D341Med (cell line): ENCODE measurements at places on chromosomes 12 and 14.

- DNase-seq: no peak
Measured at GRCh38 chr14:75476274-75476995, 45.8 kb upstream of the BATF start.

DNA sequence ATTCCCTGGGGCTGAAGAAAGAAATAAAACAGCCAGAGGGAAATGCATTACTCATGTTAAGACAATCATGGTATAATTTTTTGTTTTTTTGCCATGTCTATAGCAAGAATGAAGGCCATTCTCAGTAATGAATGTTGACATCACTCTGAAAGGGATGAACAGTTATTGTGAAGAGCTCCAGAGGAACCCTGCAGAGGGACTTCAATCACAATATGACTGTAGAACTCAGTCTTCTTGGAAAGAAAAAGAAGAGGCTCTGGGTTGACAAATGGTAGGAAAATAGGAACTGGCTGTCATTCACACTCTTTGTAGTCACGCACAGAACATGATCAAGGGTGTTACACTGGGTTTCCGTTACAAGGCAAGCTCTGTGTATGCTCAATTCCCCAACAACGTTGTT, 73.8 kb upstream of the DACT1 start:
- DNase-seq: no peak

DNA sequence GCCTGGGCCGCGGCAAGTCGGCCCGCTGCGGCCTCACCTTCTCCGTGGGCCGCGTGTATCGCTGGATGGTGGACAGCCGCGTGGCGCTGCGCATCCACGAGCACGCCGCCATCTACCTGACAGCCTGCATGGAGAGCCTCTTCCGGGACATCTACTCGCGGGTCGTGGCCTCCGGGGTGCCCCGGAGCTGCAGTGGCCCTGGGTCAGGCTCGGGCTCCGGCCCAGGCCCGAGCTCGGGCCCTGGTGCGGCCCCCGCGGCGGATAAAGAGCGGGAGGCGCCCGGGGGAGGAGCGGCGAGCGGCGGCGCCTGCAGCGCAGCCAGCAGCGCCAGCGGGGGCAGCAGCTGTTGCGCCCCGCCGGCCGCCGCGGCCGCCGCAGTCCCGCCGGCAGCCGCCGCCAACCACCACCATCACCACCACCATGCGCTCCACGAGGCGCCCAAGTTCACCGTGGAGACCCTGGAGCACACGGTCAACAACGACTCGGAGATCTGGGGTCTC, 226.2 kb upstream of the CRY1 start:
- peak; percentile 63 for DNase-seq

GRCh38 chr14:54332490-54332889, 64.3 kb upstream of the CDKN3 start:
- DNase-seq: no peak

GRCh38 chr14:76007852-76008251, 22.3 kb downstream of the IFT43 start:
- no peak for DNase-seq

DNA sequence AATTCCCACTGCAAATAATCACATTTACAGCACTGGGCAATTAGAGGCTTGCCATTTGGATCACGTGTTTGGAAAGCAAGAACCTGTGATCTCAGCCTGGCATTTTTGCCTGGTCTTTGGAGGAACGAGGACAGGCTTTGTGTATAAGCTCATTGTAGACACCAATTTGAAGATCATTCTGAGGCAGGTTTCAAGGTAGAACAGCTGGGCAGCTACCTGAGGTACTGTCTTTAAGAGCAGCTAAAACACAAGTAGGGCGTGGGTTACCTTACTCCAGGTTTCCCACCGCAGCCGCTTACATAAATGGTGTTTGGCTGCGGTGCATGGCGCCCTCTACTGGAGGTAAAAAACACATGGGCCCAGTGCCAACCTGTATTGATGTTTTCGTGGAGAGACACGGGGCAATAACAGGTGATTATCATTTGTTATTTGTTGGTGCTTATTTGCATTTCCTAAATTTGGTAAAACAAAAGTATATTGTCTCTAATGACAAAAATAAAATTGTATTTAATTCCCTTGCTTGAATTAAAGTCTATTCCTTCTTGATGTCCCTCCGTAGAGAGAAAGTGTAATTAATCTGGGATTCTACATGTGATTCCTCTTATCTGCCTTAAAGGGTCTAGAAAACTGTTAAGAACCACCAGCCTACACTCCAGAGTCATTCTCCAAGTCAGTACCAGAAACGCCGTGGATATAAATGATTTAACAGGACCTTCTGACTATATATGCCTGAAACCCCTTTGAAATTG, 69.7 kb downstream of the SVOP start:
- DNase-seq: peak; percentile 75
